ENCODE measurements at places on chromosomes 6 and 20. TPM values are rescaled to one million over a fixed set of nuclear protein-coding genes. Genes with fewer than 3 reads are reported as not detected.

OPRL1 gene
- 1.3 TPM for total RNA-seq

CST3 gene
- 486 TPM for total RNA-seq

KIAA1755 gene
- 0.10 TPM for total RNA-seq

CGA gene
- not detected for total RNA-seq

OXT gene
- total RNA-seq: not detected

BMP7 gene
- not detected for total RNA-seq

KCNQ2 gene
- under 0.01 TPM for total RNA-seq

Data from mononuclear cell (primary cell).